CD4-positive, alpha-beta T cell treated with Interferon gamma for 1 hour (primary cell): ENCODE measurements at places on chromosomes 16 and 17.
A peak's percentile ranks its signal among the peaks of the same experiment; 100 is the strongest.

DNA sequence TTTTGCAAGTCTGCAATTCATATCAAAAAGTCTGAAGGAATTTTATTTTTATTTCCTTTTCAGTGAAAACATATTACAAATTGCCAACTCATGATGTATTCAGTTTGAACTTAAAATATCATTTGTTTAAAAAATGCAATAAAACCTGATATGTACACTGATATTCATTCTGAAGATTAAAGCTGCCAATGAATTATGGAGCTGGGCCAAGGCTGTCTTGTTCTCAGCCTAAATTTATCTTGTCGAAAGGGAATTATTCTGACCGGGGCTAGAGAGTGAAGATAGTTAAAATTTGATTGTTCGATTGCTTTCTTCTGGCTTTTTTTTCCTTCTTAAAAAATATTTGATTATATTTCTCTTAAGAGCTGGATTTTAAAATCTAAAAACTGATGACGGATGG lies 54.0 kb upstream of the RBFOX1 start:
- no peak for DNase-seq

- peak; percentile 43 for DNase-seq
Measured at GRCh38 chr17:6753006-6753445, 2.8 kb upstream of the XAF1 start.

DNA sequence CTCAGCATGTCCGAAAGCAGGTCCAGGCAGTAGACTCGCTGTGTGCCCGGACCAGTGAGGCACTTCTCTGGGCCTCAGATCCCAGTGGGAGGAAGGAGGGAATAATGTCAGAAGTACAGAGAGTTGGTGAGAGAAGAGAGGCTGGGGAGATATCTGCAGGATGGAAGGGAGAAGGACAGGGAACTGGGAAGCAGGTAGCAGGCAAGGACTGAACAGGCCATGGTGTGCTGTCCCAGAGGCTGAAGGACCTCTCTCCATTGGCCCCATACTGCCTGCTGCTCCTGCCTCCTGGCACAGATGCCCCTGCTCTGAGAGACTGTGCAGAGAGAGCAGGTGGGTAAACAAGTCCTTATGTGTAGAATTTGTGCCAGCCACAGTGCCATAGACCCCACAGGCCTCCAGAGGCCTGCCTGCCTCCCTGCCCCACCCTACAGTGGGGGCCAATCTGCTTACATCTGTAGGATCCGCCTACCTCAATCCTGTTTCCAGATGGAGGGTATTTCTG lies 34.2 kb upstream of the CRHR1 start:
- DNase-seq: no peak

- DNase-seq: no peak
Measured at GRCh38 chr17:29929006-29929532, 959 bp downstream of the SSH2 start.
